ENCODE measurements at places on chromosomes 2 and 18.

DNA sequence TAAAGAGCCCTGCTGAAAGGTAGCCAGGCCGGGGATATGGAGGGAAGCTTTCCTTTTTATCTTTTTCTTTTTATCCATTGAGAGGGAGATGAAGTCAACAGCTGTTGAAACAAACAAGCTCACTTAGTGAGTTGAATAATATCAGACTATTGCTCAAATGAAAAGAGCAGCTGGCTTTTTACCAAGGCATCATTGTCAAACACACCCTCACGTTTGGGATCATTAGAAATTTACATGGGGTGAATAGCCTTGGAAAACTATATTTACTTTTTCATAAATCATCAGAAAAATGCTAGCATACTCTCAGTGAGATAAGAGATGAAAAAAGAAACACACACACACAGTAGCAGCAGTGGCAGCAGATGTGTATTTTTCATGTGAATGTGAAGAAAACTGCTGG, 71.5 kb upstream of the HNMT start:
- no peak for DNase-seq

GRCh38 chr18:37277804-37278203, 287.8 kb downstream of the CELF4 start:
- DNase-seq = no peak

DNA sequence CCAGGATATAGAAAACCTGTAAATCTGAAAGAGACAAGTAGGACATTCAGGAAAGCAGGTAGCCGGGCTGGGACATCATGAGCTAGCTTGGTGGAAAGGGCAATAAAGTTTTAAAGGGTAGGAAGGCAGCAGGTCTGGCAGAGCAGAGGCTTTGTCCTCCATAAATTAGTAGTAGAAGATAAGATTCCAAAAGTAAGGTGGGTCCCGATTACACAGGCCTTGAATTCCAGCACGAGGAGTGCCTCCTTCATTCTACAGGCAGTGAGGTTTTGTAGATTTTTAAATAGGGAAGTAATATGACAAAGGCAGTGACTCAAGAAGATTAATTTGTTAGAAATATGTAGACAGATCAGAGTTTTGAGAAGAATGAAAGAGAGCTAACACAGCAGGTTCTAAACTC, 160.7 kb downstream of the DTNB start:
- DNase-seq = no peak

DNA sequence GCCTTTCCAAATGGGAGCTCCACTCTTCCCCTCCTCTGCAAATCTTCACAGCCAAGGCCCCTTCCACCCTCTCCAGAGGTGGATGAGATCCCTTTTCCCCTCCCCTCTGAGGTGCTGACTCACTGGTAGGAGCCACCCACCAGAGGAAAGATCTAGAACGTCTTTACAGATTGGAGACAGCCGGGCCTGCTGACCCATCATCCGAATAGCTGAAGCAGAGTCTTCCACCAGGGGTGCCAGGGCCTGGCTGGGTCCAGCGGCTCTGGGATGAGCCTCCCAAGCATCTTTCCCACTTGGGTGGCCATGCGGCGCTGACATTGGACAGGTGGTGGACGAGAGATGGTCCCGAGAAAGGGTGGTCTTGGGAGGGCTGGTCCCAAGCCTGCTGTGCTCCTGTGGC, 9.0 kb downstream of the ERFE start:
- no peak for DNase-seq

- no peak for DNase-seq
Observed at GRCh38 chr2:12210016-12210933, 463.8 kb downstream of the LPIN1 start.

DNA sequence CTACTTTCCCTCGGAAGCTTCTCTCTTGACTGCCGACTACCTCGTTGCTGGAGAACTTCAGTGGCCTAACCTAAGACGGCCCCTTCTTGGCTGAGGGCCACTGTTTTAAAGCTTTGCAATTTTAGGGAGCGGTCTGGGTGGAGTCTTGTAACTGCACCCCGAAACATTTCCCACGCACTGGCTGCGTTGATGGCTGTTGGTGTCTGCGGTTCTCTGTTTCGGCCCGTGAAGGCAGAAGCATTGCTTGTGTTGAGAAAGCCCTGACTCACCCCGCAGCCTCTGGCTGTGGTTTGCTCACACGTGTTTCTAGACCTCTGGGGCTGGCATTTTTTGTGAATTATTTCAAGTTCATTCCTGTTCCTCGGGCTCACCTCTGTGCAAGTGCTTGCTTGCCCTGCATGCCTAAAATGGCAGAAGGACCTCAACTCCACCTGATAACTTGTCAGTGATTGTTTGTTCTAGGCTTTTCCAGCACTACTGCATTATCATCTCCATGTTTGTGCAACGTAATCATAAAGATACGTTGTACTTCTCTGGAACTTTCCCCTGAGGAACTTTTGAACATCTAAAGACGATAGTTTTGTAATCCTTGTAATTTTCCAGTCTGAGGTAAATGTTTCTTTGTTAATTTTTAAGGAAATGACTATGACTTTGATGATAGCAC, 94.2 kb upstream of the DLX2 start:
- DNase-seq = no peak

DNA sequence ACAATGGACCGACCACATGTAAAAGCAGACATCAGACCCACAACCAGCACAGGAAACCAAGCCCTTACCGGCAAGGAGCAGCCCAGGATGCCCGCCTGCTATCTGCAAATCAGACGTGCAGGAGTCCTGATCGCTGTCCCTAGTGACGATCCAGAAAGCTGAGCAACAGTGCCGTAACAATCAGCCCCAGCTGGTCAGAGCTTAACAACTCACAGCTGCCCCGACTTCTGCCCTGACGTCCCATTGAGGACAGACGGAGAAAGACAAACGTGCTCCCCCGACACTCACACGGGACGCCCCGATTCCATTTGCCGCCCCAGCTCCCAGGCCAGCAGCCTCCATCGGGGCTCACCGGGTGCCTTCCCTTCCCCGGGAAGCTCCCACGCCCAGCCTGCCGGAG, 39.8 kb upstream of the PXDN start:
- DNase-seq = no peak

DNA sequence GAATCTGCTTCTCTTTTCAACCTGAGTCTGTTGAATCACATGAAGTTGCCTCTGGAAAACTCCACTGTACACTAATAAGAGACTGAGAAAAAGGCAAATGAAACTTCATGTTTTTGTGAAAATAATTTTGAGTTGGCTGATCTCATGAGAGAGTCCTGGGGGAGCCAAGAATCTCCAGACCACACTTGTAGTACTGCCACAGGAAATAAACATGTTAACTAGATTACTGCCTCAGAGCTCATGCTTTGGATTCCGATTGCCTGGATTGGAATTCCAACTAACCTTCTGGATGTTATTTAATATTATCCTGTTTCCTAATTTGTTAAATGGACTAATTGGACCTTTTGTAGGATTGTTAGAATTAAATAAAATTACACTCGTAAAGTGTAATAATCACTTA, 25.2 kb downstream of the NUP35 start:
- DNase-seq = no peak

DNA sequence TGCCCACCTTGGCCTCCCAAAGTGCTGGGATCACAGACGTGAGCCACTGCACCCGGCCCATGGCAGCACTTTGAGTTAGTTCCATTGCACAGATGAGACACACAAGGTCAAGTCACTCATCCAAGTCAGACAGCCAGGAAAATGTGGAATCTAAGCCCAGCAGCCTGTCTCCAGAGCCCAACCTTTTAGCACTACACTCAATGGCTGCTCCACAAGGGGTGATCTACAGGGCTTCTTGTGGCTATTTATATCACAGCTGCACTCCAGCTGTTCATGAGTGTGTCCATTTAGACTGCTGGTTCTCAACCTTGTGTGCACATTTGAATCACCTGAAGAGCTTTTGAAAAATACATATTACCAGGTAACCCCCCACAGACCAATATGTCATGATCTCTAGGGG, 72.9 kb upstream of the RPL31 start:
- DNase-seq = no peak

- no peak for DNase-seq
Observed at GRCh38 chr18:28044036-28044435, 132.9 kb downstream of the CDH2 start.

DNA sequence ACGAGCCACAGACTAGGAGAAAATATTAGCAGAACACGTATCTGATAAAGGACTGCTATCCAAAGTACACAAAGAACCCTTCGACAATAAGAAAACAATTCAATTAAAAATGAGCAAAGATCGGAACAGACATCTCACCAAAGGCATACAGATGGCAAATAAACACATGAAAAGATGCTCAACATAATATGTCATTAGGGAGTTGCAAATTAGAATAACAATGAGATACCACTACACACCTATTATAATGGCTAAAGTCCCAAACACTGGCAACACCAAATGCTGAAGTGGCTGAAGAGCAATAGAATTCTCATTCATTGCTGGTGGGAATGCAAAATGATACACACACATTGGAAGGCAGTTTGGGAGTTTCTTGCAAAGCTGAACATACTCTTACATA, 33.1 kb downstream of the SERTAD2 start:
- no peak for DNase-seq

DNA sequence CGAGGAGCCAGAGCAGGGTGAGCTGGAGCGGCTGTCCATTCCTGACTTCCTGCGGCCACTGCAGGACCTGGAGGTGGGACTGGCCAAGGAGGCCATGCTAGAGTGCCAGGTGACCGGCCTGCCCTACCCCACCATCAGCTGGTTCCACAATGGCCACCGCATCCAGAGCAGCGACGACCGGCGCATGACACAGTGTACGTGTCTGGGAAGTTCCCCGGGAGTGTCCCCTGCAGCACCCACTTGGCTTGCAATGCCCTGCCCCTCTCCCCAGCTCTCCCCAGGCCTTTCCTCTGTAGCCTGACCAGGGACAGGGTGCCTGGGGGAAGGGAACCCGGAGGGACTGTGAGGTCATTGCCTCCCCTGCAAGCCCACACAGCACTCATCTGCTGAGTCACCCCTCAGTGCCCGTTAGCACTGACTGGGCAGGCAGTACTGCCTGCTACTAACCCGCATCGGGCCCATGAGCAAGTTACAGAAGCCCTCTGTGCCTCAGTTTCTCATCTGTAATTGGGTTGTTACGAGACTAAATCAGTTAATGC, 29.4 kb upstream of the GMPPA start:
- DNase-seq = no peak

- no peak for DNase-seq
Observed at GRCh38 chr2:67798541-67799160, 264.2 kb downstream of the C1D start.

Measured in activated CD4-positive, alpha-beta T cell treated with anti-CD3 and anti-CD28 coated beads, Interleukin-2, amount 50 U/mL, for 4 hours (primary cell).